NCI-H510A treated with DMSO at 0.1 percent for 48 hours (cell line): ENCODE measurements at places on chromosomes 5 and 9.

GRCh38 chr5:7868773-7869473 is at the start of the genes FASTKD3 and MTRR:
Gene FASTKD3, minus strand, starts transcription at chr5:7869031. Its CDS starts 948 bp downstream, at chr5:7868083.
Gene MTRR, plus strand, starts transcription at chr5:7869148. Its CDS starts 1,647 bp downstream, at chr5:7870795.
- DNase-seq: peak; percentile 94

GRCh38 chr5:82105457-82105856 is 133.6 kb downstream of the ATG10 start:
- DNase-seq: no peak

- DNase-seq: no peak
Measured at GRCh38 chr9:92187989-92188714, 72.9 kb upstream of the SPTLC1 start.

DNA sequence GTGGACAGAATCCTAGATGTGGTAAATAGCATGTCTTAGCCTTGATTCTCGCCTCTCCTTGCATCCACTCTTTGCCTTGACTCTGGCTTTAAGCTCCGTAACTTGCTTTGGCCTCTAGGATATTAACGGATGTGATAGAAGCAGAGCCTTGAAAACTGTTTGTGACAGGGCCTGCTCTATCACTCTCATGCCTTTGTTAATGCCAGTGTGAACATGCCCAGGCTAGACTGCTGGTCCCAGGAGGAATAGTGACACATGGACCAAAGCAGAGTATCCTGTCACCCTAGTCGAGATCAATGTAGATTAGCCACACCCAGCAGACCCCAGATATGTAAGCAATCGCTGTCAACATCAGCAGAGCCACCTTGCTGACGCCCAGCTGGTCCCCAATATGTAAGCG is 109.9 kb upstream of the C9orf72 start:
- no peak for DNase-seq

GRCh38 chr5:33944543-33945132 is 8.5 kb downstream of the RXFP3 start:
- no peak for DNase-seq

GRCh38 chr5:168822248-168822744 is 243.1 kb upstream of the PANK3 start:
- DNase-seq: no peak

DNA sequence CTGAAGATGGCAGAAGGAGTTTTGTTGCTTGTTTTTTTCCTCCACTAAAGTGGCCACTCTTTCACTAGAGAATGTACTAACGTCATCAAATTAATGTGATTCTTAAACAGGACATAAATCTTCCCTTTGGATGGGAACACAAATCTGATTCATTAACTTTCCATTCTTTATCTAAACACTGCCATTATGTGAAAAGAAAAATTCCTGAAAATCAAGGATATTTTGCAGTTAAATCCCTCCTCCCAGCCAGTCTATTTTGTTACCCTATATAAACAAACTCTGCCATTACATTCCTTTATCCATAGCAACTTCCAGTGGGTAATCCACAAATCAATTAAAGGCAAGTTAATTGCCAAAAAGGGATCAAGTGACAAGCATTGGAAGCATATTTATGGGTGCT is 546.5 kb downstream of the PDE4D start:
- no peak for DNase-seq

- DNase-seq: no peak
Measured at GRCh38 chr9:38367898-38368297, 24.6 kb upstream of the ALDH1B1 start.

GRCh38 chr9:6029604-6030274 is 14.3 kb upstream of the RANBP6 start:
- DNase-seq: no peak

DNA sequence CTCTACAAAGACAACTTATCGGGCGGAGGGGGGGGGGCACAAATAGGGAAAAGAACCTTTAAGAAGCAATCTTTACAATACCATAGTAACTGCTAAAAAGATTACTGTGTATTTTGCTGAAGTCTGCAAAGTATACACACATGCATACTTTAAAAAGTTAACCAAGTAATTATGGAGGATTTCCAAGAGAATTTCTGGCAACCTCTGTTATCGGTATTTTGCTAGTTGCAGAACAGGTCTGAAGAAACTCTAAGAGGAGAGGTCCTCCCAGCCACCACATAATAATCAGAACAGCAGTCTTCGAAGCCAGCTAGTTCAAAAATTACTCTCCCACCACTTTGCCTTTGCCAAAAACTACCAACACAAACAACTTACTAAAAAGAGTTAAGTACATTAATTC is 56.1 kb downstream of the UBAP2 start:
- DNase-seq: no peak

- no peak for DNase-seq
Measured at GRCh38 chr9:113774963-113775362, 101.1 kb upstream of the ZNF618 start.

DNA sequence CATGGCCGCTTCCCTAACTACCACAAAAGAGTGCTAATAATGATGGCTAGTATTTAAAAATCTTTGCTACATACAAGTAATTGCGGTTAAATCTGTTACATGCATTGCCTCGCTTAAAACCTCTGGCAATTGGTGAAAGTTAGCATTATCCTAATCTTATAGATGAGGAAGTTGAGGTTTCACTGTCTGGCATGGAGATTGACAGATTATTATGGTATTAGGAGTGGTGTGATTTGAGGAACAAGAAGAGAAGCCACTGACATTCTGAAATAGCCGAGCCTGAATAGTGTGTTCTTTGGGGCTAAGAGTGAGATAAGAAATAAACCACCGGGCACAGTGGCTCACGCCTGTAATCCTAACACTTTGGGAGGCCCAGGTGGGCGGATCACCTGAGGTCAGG is 45.3 kb upstream of the DPYSL3 start:
- DNase-seq: no peak

DNA sequence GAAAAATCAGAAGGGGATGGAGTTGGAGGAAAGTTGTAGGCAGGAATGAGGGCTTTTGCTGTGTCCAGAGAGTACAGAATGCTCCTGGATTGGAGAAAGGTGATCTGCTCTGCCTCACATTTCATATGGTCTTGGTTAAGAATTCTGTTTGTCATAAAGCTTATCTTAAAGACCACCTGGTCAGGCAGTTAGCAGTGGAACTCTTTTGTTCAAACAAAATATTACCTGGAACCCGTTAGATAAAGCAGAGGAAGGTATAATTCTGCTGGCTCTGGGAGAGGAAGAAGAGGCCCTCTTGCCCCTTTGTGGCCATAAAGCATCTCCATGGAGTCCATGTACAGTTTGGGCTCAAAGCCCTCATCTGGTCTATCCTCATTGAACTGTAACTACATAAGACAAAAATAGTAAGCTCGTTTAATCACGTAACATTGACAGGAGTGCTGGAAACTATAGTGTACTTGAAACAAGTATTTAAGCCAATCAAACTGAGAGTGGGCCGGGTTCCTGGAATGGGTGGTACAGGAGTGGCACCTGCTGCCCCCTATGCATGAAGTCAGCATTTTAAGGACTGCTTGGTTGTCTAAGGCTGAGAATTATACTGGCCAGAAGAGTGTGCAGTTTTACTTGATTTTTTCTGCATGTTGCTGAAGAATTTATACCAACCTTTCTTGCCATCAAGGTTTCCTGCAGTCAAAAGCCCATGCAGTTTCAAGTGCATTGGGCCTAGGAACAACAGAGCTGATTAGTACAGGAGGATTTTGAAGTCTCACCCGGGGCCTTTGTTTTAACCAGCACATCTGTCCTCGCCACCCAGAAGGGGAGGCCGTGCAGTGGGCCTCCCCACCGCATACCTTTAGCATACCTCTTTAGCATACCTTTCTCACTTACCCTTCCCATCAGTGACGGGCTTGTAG is 39.9 kb downstream of the STXBP1 start:
- peak; percentile 49 for DNase-seq

GRCh38 chr5:5140479-5141338 is 579 bp downstream of the ADAMTS16 start:
- no peak for DNase-seq

DNA sequence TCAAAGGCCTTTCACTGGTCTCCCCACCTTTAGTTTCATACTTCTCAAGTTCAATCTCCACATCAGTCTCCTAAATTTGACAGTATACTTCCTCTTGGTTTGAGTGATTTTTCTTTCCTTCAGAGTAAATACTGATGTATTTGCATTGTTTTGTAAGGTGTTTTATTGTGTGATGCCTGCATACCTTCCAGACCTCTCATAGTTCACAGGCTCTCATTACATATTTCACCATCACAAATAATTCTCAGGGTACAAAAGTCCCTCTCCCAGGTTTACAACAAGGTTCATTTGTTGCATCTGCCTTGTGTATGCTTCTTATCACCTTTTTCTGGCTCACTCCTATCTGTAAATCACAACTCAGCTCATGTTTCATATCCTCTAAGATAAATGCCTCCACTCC is 22.2 kb upstream of the TUSC1 start:
- DNase-seq: no peak

- no peak for DNase-seq
Measured at GRCh38 chr5:26582350-26583045, 455.9 kb downstream of the CDH9 start.

- no peak for DNase-seq
Measured at GRCh38 chr5:94711785-94712184, 93.3 kb downstream of the SLF1 start.

DNA sequence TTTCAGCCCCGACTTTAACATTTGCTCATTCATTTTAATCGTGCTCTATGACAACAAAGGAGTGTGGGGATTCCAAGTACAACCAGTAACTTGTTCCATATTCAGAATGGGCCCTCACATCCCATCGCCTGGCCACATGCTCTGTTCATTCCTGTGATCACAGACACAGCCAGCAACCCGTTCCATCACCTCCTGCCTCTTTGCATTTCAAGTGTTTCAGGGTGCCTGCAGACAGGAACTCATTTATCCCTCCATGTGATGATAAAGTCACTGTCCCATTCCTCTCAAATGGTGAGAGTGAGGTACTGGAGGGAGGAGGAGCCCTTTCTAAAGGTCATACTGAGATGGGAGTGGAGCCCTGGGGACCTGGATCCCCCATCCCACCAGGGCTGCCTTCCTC is 571.1 kb downstream of the MAT2B start:
- no peak for DNase-seq

DNA sequence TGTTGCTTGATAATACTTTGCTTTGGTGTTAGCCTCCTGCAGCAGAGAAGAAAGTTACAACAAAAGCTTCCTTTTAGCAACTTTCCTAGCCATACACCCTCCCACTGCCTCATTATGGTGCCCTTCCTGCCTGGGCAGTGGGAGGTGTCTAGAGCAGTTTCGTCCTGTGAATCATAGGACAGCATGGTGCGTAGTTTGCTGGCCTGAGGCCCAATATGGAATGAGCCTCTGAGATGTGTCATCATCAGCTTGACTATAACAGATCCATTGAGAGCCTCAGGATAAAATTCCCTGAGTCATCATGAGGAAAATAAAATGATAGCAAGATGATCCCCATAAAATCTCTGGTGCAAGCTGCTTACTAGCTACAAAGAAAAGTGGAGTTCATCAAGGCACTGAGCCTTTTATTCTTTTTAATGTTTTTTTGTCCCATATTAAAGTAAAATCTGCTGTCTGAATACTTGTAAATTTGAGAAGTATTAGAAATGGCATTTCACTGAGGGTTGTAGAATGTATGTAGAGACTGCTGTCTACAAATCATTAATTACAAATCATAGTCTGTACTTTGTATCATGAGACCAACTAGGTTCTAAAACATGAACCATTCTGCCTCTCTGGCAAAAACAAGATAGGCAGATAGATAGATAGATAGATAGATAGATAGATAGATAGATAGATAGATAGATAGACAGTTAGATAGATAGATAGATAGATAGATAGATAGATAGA is 303.0 kb upstream of the PDE4D start:
- DNase-seq: no peak

GRCh38 chr5:151155775-151156506 is 1.6 kb downstream of the ANXA6 start:
- peak; percentile 11 for DNase-seq

DNA sequence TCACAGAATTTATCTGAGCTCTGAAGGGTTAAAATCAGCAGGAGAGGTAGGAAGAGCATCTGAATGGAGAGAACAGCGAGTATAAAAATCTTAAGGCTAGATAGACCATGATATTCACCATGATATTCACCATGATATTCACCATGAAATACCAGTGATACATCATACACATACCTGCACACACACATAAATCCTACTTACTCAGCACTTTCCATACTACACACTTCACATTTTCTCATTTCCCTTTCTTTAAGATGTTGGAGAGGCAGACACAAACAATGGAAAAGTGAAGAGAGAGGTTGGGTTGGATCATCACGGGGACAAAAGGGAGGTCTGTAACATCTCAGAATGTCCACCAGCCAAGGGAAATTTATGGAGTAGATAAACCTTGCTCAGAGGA is 66.4 kb upstream of the ATP10B start:
- DNase-seq: no peak

- no peak for DNase-seq
Measured at GRCh38 chr9:93244101-93244500, 60.2 kb downstream of the WNK2 start.

- DNase-seq: peak; percentile 24
Measured at GRCh38 chr9:12777121-12778022, 2.6 kb downstream of the LURAP1L start.

DNA sequence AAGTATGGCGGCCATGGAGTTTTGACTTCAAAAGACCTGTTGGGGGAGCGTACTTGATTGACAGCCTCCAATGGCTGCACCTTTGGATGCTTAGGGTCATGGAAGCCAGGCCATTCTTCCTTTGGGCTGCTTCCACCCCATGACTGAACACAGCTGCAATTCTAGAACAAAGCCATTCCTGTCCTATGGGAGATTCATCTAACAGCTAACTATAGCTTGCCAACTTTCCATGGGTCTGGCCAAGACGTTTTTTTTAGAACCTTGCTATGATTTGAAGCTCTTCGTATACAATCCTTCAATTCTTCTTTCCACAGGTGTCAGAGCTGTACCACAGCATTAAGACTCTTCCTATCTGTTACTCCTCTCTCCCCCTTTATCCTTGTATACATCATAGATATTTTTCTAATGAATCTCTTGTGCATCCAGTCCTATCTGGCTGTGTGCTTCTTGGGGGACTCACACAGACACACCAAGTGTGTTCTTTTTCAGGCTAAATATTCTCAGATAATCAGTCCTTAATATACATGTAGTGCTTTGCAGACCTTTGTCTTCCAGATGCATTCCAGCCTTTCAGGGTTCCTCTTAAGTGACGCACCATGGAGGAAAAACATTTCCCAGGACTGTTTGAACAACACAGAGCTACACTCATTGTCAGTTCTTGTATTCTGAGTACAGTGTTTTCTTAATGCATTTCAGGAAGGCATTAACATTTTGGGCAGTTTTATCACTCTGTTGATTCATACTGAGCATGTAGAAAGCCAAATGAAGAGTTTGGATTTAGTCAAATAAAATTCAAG is 198.9 kb downstream of the TAF11L14 start:
- no peak for DNase-seq

DNA sequence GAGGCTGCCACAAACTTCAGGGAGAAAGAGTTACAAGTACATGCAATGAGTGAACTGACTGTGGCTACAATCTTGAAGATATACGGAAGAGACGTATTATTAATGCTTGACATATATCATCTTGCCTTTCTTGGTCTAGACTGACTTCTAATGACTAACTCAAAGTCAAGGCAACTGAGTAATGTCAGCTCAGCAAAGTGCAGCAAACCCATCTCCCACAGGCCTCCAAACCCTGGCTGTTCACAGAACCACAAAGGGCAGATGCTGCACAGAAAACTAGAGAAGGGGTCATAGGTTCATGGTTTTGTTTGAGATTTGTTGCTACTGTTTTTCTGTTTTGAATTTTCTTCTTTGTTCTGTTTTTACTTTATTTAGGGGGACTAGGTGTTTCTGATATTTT is 21.0 kb downstream of the IL7R start:
- no peak for DNase-seq
